ENCODE measurements at places on chromosomes 3 and 15.

- peak; percentile 58 for DNase-seq
Observed at GRCh38 chr15:63487076-63487757, 17.2 kb upstream of the USP3 start.

- DNase-seq = no peak
Observed at GRCh38 chr3:37499061-37499785, 324.8 kb upstream of the LRRFIP2 start.

DNA sequence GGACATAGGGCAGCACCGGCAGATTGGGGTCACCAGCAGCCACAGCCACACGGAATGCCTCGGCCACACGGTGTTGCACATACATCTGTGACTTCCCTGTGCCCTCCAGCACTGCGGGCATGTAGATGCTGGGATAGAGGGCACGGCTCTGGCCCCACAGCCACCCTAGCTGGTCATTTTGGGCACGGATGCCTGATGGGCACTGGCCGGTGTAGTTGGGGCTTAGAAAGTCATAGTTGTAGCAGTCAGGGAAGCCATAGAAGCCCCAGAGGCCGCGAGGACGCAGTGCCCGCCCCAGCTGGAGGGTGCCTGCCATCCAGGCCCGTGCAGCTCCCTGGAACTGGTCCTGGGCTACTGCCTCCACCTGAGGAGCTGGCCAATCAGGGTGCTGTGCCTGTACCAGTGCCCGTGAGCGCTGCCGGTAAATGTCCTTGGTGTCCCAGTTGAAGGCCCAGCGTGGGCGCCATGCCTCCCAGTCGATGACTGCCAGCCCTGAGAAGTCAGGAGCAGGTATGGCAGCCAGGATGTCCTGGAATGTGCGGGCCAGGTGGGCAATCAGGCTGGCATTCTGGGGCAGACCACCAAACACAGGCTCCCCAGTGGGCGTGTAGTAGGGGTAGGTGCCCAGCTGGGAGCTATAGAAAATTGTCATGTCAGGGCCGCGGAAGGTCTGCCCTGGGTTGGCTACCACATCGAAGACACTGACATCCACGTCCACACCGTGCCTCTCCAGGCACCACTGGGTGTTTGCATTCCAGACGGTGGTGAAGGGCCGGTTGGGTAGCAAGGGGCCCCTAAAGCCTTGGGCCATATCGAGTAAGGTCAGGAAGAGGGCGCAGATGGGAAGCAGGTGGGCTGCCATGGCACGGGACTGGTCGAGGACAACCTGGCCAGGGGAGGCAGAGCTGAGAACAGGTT is 1.0 kb downstream of the HYAL1 start:
- no peak for DNase-seq

- no peak for DNase-seq
Observed at GRCh38 chr3:53022647-53023046, 23.2 kb downstream of the SFMBT1 start.

DNA sequence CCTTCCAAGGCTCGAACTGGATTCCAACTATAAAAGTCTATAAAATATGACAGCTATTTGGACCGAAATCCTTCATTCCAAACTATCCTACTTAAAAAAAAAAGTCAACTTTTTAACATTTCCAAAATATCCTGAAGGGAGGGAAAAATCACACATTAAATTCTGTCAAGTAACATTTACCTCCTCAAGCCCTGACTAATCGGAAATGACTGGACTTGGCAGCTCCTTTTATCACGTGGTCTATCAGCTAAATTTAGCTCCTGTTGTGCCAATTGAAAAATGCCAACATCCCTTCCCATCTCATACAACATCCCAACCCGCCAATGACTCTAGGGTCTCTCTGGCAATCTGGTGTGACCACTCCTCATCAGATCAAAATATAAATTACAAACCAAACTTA is 297.9 kb downstream of the FHIT start:
- DNase-seq = no peak

DNA sequence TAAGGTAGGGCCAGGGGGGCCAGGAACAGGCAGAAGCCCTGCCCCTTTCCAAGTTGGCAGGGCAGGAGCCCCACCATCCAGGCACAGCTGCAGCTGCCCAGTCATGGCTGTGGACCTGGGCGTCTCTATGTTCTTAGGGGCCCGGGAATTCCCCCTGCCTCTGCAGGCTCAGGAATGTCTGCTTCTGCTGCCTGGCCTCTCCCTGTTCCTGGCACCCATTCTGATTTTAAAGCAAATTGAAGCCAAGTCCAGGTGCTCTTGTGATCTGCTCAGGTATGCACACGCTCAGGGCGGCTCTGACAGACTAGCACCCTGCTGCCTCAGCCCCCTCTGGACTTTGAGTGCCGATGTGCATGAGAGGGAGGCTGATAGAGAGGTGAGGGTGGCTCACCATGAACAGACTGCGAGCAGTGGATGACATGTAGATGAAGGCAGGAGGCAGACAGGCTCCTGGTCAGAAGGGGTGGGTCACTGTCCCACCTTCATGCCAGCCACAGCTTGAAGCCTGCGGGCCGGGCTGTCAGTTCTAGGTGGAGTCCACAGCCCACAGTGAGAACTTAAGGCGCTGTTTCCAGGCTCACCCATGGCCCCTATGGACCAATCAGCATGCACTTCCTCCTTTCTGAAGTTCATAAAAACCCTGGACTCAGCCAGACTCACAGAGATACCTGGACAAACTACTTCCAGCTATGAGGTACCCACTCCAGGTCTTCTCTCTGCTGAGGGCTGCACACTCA is 747.8 kb upstream of the GBE1 start:
- DNase-seq = no peak

GRCh38 chr15:78570710-78571109 is 5.4 kb downstream of the CHRNA5 start:
- no peak for DNase-seq

GRCh38 chr3:68977486-68978167 is 35.9 kb downstream of the EOGT start:
- no peak for DNase-seq

Data from Caki2 (cell line).